M059J (cell line): ENCODE measurements at places on chromosomes 2 and 18.

DNA sequence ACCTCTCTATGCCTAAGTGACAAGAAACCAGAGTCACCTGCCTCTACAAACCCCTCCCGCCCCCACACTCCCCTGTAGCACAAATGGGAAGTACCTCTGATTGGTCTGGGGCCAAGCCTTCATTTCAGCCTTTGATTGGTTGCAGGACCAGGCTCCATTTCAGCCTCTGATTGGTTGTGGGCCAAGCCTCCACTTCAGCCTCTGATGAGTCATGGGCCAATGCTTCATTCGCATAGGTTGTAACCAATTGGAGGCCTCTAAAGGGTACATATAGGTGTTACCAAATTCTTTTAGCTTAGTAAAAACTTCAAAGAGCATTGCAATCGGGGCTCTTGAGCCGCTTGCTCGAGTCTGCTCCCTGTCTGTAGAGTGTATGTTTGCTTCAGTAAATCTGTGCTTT, 25.0 kb downstream of the CCDC102B start:
- DNase-seq: no peak

DNA sequence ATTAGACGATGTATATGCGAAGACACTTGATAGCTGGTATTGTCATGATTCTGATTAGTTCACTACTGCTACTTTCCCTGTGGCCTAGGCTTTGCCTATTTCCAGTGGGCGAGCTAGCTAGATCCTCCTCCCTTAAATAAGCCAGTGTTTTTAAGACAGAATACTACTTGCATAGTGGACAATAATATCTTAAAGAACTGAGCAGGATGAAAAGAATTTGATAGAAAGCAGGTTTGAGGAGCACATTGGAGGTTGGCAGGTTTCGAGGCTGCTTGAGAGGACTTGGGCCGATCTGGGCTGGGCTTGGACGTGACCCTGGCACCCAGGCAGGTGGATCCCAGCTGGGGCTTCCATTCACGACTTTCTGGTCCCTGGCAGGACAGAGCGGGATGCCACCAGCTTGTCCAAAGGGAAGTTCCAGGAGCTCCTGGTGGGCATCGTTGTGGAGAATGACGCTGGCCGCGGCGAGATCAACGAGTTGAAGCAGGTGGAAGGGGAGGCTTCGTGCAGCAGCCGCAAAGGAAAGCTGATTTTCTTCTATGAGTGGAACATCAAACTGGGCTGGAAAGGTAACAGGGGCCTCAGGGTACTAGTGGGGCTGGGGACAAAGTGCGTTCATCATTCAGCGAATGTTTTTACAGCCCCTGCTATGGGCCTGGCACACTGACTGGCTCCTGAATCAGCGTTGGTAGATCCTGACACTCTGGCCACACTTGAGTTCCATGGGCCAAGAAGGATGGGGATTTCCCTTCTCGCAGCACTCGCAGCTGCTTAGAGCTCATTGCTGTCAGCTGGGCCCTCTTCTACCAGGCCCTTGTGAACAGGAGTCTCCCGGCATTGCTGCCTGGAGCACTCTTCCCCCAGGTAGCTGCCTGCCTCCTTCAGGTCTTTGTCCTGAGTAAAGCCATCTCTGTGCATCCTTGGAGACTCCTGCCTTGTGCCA, 16.9 kb downstream of the C2orf74 start:
- peak; percentile 14 for DNase-seq

GRCh38 chr18:63342206-63342605, 22.6 kb upstream of the BCL2 start:
- DNase-seq: no peak

GRCh38 chr2:9473985-9474360, 378 bp upstream of the IAH1 start:
- DNase-seq: no peak

DNA sequence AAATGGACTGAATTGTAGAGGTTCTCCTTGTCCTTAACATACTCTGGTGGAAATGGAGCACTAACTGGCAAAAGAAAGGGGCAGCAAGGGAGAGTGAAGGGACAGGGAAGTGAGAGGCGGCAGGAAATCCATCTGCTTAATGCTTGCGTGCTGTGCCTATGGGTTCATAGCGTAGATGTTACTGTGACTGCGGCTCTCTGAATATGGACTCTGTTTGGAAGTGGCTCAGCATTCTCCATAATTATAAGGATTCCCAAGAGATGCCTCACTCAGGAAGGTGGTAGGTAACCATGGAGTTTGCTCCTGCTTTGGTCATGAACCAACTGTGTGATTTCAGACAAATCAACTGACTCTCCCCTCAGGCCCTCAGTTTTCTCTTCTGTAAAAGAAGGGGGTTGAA, 50.0 kb downstream of the MYO3B start:
- peak; percentile 7 for DNase-seq

DNA sequence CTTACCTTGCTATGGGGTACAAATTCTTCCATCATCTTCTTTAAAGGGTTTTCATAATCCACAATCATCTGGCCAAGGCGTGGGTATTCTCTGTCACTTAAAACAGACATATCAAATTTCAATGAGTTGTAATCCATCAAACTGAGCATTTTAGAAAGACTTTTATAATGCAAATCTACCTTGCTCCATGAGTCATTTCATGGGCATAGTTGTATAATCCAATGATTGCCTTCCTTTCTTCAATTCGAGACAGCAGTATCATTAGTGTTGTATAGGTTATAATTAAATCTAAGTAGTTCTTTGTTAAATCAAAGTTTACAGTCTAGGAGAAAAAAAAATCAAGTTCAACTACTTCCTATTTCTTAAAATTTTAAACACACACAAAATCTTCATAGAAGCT, 36.3 kb downstream of the NCKAP1 start:
- DNase-seq: peak; percentile 15

DNA sequence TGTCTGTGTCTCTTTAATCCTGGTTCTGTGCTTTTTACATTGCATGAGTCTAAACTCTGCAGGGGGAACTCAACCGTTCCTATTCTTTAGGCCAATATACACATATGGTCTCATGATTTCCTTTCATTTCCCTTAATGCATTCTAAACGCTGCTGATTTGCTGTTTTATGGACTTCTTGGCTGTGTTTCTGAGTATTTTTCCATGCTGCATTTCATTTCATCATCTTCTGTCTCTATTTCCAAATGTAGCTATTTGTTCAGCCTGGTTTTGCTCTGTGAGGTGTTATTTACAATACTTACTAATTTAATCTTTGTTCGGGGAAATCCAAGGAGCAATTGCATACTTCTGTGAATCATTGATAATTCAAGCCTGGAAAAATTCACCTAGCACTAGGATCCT, 897.2 kb downstream of the TSN start:
- no peak for DNase-seq

DNA sequence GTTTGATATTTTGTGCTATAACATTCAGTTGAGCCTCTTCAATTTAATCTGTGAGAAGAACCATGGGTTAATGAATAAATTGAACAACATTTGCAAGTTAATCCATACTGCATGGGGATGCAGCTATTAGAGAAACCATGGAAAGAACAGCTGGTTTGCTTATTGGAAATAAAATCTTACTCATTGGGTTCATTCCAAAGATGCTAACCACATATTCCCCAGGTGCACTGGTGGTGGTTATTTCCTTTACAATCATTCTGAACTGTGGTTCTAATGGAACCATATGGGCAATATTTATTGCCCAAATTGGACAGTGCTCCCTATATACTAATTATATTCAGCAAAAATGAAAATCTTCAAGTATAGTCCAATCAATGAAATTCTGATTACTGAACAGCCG, 1200.4 kb upstream of the CDH2 start:
- no peak for DNase-seq

DNA sequence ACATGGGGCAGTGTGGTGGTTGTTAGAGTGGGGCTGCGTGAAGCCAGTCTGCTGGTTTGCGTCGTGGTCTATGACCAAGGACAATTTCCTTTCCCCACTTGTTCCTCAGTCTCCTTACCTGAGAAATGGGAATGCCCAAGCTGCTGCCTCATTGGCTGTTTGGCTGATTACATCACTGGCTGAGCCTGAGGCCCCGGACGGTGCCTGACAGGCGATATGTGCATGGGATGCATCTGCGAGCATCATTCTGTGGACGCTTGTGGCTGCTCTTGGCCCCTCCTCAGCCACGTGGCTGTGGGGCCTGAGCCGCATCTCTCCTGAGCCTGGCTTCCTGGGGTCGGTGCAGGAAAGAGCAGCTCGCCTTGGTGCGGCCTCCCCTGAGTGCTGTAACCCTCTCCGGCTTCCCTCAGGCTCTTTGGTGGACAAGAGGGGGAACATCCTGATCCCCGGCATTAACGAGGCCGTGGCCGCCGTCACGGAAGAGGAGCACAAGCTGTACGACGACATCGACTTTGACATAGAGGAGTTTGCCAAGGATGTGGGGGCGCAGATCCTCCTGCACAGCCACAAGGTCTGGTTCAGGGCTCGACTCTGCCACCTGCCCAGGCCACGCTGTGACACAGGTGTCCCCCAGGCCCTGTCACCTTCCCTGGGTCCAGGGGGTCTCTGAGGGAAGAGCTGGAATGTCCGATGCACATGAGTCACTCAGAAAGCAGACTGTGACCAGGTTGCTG, 17.2 kb downstream of the CNDP2 start:
- no peak for DNase-seq

DNA sequence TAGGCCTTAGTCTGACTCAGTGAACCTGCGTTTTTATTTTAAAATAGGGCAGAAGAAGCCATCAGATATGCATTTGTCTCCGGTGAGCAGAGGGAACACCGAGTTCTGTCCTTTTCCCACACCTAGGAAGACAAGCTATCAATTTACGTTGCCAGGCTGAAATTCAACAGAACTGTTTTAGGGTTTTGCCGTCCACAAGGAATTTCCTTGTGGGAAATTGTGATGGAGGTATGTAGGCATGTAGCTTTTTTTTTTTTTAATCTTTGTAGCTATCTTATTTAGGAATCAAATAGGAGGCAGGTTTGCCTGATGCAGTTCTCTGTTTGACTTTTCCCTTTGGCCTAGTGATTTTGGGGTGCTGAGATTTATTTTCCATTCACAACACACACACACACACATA, 62.0 kb upstream of the ASAP2 start:
- no peak for DNase-seq

GRCh38 chr2:132651115-132652045, 18.6 kb downstream of the LYPD1 start:
- DNase-seq: peak; percentile 67

GRCh38 chr2:189580658-189581353, at the start of gene SLC40A1:
SLC40A1 (minus strand) TSS chr2:189580786; CDS start chr2:189580460, 326 bp downstream.
- peak; percentile 40 for DNase-seq

- no peak for DNase-seq
Measured at GRCh38 chr2:44388877-44389276, 27.1 kb downstream of the CAMKMT start.

- DNase-seq: no peak
Measured at GRCh38 chr18:58900015-58900649, 35.5 kb downstream of the ZNF532 start.

DNA sequence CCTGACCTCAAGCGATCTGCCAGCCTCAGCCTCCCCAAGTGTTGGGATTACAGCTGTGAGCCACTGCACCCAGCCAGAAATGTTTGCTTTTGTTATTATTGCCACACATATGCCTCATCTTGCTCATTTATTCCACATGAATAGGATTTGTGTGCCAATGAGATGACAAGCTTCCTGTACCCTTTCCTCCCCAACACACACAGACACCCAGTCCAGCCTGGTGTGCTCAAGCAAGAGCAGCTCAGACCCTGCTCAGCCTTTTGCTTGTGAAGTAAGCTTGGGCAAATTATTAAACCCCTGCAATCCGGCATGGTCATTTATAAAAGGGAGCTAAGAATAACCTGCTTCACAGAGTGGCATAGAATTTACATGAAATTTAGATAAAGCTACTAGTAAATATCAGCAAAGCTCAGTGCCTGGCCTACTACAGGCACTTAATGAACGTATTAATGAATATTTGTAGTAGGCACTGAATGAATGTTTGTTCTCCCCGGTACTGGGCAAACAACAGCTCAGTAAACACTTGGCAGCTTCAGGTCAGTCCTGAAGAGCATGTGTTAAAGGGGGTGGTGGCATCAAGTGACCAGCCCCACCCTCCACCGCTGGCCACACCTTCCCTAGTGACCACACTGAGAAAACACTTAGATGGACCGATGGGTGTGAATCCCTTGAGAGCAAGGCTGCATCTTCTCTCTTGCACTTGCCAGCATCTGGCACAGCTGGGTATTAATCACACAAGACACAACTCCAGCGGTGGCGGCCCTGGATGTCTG, 280.2 kb downstream of the SRBD1 start:
- peak; percentile 46 for DNase-seq

GRCh38 chr2:204122425-204122824, 185.9 kb downstream of the ICOS start:
- DNase-seq: no peak

- no peak for DNase-seq
Measured at GRCh38 chr2:206463685-206464084, 20.4 kb downstream of the ADAM23 start.

DNA sequence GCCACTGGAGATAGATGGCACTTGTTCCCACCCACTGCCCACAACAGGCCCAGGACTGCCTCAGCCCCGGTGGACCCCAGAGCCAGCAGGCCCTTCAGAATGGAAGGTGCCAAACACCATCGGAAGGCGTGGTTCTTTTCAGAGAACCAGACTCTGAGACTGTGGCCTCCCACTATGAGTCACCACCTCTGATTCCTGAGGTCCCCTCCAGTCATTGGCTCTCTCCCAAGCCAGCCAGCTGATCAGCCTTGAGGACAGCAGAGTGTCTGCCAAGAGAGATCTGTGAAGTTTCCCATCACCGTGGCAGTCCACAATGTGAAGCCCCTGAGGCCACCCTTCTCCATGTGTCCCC, 10.4 kb upstream of the MAP3K2 start:
- DNase-seq: peak; percentile 96

GRCh38 chr2:204225671-204226073, 289.1 kb downstream of the ICOS start:
- no peak for DNase-seq

DNA sequence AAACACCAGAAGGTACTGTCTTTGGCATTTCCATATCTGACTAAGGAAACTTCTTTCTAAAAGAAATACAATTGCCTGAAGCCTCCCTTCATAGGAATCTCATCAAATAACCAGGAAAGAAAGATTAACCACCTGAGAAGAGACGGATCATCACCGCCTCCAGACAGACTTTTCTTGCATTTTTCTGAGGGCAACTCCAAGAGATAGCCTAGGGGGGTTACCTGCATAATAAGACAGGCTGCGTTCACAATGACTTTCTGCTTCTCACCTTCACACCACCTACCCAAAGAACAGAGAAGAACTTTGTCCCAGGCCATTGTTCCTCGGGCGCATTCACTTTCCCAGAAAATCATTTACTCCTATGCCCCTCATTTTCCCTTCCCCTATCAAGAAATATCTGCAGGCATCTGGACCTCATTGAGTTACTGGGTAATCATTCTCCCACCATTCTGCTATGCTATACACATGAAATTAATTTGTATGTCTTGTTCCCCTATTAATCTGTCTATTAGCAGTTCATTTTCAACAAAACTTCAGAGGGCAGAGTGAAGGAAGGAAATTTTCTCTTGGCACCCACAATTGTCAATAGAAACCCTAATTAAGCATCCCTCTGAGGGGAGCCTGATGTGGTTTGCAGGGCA, 8.3 kb upstream of the POMC start:
- no peak for DNase-seq
